ENCODE measurements at places on chromosomes 7 and 10.

GRCh38 chr7:115680921-115681320 lies 349.6 kb downstream of the TFEC start:
- no peak for DNase-seq

DNA sequence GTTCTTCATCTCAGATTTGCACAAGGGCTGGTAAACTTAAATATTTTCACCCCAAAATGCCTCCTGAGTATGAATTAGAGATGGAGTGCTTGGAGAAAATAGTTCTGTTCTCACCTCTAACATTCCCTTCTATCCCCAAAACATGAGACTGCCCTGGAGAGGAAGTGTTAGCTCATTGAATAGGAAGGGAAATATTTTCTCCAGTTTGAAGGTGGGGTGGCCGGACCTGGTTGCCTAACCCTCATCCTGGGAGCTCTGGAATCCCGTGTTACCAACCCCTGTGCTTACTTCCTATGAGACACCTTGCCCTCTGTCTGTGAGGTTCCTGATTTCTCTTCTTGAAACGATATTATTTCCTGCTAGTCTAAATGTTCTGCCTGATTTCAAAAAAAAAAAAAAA lies 779 bp downstream of the IFIT2 start:
- no peak for DNase-seq

DNA sequence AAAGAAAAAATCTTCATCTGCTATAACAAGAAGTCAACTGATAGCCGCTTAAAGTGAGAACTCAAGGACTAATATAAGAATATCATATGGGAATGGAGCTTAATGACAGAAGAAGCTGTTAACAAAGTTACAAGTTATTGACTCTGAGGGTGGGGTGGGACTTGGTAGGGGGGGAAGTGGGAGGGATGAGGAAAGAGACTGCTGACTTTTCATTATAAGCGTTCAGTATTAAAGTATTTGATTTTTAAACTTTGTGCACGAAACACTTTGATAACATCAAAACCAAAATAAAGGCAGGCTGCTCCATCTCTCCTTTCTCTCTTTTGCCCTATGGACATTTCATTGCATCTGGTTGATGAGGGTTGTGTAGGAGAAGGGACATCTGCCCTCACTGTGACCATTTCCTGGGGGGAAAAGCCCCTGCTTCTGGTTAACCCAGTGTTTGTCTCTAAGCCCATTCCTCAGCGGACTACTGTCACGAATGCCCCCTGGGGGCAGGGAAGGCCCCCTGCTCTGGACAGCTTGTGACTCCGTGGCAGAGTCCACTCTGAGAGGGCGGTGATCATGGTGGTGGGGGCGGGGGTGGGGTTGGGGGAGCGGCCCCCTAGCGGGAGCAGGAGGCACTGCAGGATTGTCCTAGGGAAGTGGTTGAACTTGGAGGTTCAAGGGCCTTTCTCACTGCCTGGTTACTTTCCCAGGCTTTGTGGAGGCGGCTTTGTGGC lies 17.4 kb downstream of the SLC13A4 start:
- DNase-seq: no peak

- DNase-seq: no peak
Observed at GRCh38 chr7:47937711-47938573, 10.3 kb downstream of the PKD1L1 start.

- DNase-seq: no peak
Observed at GRCh38 chr7:3533040-3533439, 232.0 kb downstream of the SDK1 start.

GRCh38 chr7:65250697-65251395 lies 122.8 kb upstream of the ZNF92 start:
- DNase-seq: no peak

- no peak for DNase-seq
Observed at GRCh38 chr10:60521974-60522405, 132.3 kb upstream of the ANK3 start.

- no peak for DNase-seq
Observed at GRCh38 chr7:32579776-32580175, 84.5 kb downstream of the AVL9 start.

DNA sequence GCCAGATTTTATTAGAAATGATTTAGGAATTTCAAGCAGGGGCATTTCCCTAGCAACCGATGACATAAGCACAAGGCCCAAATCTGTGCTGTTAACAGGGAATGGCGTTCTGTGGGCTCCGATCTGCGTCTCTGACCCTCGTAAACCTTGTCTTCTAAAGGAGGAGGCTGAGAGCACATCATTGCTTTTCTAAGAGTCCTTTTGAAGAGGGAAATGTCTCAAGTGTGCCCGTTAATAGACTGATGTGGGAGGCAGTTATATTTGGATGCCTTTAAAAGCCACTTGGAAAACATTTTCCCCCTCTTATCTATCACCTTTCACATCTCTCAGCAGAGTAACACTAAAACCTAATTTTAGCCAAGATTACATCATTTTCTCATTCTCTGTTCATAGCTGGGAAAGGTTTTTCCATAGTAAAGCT lies 424.1 kb upstream of the GALNT17 start:
- DNase-seq: no peak

- DNase-seq: no peak
Observed at GRCh38 chr10:42988517-42989395, 88.1 kb upstream of the RET start.

GRCh38 chr7:23247603-23248335 lies 1.2 kb downstream of the GPNMB start:
- no peak for DNase-seq

GRCh38 chr7:111390000-111390399 lies 172.3 kb downstream of the IMMP2L start:
- no peak for DNase-seq

DNA sequence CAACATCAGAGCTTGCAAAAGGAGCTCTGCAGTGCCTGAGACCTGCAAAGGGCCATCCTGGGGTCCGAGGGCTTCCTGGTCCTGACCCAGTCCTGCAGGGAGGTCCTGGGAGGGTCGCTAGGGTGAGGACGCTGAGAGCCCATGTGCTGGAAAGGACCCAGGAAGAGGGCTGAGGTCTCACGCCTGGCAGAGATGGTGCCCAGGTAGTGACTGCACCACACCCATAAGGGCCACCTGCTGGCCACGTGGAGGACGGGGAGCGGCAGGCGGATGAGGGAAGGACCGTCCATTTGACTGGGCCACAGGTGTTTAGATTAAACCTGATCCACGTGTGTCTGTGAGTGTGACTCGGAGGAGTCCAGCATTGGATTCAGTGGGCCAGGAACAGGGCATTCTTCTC lies 392.8 kb downstream of the DNAJB6 start:
- no peak for DNase-seq

DNA sequence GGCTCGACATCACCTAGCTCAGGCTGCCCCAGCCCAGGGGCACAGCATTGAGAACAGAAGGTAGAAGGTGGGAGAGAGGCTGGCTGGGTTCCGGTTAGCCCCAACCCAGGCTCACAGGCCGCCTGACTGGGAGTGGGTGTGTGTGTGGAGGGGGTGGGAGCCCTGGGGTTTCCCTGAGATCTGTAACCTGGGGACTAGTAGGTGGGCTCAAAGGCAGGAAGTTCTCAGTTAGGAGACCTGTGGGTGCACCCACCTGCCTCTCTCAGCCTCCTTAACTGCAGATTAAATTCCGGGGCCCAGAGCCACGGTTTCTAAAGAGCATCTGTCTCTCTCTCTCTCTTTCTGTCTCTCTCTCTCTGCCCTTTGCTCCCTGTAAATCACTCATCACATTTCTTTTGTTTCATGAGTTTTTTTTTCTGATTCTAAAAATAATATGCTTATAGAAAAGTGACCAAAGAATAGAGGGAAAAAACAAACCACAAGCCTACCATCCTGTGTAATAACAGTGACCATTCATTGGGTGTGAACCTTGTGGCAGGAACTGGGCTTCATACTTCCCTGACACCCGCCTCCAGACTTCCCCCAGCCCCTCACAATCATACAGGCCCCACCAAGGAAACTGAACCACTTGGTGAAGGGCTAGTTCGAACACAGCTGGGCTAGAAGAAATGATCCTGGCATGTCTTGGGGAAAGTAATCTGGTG lies 83.4 kb upstream of the SMNDC1 start:
- DNase-seq: no peak

DNA sequence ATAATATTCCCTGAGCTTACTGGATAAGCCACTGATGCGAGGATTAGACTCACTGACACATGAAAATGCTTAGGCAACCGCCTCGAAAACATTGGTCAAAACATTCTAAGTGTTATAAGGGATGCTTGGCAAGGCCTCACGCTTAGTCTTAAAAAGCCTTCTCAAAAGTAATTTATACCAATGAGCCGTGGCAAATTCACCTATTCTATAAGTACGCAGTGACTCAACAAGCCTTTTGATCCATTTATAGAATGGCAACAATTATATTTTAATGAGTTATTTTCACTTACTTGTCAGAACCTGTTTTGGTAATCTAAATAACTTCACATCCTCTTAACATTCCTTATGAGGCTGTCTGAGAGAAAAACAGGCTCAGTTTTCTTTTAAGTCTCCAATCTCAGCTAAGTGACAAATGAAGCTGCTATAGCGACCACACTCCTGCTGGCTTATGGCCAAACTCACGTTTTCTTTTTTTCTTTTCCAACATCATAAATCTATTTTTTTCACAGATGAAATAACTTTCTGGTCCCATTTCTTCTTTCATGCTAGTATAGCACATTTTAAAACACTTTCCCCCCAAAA lies 121.2 kb upstream of the AFAP1L2 start:
- peak; percentile 12 for DNase-seq

GRCh38 chr10:64430690-64431323 lies 909.6 kb downstream of the REEP3 start:
- DNase-seq: no peak

- DNase-seq: no peak
Observed at GRCh38 chr7:35648367-35648766, 46.6 kb downstream of the HERPUD2 start.

GRCh38 chr10:9789996-9790395 lies 1227.7 kb upstream of the CELF2 start:
- no peak for DNase-seq

DNA sequence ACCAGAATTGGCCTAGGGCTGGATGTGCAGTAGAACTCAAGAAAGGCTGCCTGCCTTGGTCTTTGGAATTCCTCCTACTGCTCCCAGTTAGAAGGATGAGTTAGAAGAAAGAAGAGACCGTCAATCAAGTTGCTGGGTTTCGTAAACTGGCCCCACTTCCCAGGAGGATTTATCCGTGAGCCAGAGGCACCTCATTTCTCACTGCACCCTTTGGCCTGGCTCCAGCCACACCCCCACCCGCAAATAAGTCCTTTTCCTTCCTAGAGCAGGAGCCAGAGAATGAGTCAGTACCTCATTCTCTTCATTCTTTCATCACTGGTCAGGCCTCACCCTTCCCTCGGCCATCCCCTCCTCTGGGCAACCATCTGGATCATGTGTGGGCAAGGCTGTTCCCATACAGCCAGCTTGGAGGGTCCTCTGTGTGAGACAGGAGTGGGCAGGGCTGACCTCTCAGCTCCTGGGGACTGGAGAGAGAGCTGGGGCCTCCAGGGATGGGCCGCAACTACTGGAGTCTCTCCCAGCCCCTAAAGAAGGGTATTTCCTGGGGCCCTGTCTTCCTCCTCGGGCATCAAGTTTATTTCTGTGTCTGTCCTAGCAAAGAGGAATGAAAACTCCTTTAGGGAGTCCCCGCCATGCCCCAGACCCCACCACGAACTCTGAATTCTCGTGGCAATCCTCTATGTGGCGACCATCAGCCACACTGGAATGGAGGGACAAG lies 87.2 kb upstream of the DUSP5 start:
- DNase-seq: no peak

- peak; percentile 60 for DNase-seq
Observed at GRCh38 chr7:70072220-70072619, 473.9 kb downstream of the AUTS2 start.

Measured in NCI-H2029 treated with DMSO at 0.1 percent for 48 hours (cell line).